Stromal cell of bone marrow (primary cell): ENCODE measurements at places on chromosomes 3 and 15.

DNA sequence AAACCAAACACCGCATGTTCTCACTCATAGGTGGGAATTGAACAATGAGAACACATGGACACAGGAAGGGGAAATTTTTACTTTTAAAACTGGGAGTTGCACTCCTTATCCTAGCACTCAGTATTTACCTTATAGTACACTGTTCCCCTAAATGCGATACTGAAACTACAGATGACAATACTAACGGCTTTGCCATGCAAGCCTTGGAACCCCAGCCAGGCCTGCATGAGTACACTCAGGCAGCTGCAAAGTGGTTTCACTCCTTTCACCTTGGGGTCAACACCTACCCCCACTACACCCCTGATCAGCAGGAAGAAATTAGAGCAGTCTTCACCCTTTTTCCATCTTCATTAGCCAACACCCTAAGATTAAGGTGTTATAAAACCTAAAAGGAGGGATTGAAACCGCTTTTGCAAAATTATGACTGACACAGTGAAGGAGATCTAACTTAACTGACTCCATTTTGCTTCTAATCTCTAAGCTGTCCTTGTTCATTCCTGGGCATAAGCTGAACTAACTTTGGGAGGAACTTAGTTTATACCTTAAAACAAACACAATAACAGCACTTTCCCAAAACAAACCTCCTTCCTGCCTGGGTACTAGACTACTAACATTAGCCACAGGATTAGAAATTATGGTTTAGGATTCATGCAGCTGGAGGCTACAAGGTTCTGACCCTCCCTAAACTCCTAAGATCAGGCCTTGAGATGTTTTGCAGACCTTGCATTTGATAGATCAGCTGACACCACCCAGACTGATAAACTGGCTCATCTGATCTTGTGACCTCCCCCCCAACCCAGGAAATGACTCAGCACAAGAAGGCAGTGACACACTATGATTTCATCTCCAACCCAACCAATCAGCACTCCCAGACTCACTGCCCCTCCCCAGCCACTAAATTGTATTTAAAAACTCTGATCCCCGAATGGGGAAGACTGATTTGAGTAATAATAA, 452.1 kb upstream of the PPP2R3A start:
- peak; percentile 36 for DNase-seq

DNA sequence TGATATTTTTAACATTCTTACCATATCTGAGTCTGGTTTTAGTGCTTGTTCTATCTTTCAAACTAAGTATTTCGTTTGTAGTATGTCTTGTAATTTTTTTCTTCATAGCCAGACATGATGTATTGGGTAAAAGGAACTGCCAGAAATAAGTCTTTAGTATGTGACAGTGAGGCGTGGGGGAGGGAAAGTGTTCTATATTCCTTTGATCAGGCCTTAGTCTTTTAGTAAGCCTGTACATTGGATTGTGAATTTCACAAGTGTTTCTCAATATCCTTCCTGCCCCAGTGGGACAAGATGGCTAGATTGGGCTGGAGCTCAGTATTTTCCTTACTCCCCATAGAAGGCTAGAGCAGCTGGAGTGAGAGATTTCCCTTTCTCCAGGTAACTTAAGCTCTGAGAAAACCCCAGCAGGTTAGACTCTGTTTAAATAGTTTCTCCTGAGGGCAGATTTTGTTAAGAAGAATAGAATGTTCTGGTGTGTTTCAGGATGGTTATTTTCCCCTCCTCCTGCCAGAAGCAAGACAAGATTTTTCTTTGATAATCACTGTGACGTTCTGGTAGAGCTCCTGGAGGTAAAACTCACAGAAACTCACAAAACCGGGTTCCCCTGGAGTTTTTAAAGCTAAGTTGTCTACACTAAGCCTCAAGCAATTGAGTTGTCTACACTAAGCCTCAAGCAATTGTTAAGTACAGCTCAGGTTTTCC, 140.7 kb upstream of the ARPP21 start:
- DNase-seq = no peak

DNA sequence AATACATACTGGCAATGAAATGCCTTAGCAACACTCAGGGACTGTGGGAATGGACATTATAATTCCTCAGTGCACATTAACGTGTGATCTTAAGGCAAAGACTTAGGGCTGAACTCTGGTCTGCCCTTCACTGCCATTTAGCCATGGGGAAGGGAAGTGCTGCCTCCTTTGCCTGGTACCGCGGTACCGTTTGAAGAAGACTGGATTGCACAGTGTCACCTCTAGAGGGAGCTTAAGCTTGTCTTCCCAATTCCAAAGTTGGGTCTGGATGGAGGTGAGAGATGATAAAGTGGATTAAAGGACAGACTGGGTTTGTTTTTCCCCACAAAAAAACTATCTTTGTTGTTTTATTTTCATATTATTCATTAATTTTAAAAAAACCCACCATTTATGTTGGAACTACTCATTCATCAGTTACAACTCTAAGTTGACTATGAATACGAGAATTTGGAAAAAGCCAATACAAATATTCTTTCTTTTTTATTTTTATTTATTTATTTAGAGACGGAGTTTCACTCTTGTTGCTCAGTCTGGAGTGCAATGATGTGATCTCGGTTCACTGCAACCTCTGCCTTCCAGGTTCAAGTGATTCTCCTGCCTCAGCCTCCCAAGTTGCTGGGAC, 60.0 kb upstream of the SYN2 start:
- peak; percentile 1 for DNase-seq

GRCh38 chr3:126524429-126524988, 554 bp downstream of the CHST13 start:
- DNase-seq = no peak

DNA sequence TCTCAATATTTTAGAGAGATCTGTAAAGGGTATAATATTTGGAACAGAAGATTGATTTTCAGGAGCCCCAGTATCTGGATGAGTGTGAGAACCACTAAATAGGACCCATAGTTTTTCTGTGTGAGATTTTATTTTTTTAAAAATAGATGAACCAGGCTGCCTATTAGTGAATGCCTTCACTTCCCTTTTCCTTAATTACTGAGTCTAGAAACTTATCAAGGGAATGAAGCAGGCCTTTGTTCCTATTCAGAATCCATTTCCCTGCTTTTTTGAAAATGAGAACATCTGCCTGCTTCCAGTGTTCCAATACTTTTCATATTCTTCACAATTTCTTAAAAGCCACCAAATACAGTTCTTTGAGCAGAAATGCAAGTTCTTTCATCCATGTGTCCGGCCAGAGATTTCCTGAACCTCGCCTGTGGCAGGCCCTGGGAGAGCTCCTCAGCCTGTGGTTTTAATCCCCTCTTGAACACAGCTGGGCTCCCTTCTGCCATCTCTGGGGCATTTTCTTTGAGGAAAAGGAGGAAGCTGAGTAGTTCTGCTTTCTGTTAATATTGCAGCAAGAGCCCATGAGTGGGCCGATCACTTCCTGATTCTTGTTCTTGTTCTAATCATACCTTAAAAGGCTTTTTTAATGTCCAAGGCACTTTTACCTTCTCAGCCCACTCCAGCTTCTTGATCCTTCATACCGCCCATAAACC, 4.7 kb downstream of the EHD4 start:
- DNase-seq = no peak

DNA sequence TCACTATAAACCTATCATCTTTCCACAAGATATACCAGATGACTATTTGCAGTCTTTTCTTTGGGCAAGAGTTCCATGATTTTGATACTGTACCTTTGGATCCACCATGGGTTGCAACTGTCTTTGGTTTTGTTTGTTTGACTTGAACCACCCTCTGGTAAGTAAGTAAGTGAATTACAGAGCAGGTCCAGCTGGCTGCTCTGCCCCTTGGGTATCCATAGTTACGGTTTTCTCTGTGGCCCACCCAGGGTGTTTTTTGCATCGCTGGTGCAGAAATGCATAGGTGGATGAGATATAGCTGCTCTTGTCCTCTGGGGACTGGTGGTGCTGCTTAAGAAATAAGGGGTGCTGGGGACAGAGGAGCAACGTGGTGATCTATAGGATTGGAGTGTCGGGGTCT, 33.8 kb downstream of the CHDH start:
- DNase-seq = no peak

GRCh38 chr3:188152660-188153436, 1.1 kb upstream of the LPP start:
- DNase-seq = no peak

DNA sequence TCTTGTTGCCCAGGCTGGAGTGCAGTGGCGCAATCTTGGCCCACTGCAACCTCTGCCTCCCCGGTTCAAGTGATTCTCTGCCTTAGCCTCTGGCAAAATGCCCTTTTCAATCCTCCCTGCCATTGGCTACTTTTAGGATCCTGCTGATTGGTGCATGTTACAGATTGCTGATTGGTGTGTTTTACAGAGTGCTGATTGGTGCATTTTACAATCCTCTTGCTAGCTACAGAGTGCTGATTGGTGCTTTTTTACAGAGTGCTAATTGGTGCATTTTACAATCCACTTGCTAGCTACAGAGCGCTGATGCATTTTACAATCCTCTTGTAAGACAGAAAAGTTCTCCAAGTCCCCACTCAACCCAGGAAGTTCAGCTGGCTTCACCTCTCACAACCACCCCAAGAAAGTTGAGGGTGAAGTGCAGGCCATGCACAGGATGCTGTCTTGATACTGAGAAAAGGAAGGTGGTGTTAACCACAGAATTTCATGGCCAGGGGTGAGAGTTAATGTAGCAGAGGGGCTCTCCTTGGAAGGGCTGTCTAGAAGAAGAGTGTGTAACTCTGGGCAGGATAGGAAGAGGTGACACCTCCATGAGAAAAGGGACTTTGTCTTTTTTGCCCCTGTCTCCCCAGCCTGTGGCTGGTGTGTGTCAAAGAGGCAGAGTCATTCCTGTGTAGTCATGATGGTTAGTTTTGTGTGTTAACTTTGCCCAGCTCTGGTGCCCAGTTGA, 145.9 kb downstream of the APBA2 start:
- DNase-seq = no peak

DNA sequence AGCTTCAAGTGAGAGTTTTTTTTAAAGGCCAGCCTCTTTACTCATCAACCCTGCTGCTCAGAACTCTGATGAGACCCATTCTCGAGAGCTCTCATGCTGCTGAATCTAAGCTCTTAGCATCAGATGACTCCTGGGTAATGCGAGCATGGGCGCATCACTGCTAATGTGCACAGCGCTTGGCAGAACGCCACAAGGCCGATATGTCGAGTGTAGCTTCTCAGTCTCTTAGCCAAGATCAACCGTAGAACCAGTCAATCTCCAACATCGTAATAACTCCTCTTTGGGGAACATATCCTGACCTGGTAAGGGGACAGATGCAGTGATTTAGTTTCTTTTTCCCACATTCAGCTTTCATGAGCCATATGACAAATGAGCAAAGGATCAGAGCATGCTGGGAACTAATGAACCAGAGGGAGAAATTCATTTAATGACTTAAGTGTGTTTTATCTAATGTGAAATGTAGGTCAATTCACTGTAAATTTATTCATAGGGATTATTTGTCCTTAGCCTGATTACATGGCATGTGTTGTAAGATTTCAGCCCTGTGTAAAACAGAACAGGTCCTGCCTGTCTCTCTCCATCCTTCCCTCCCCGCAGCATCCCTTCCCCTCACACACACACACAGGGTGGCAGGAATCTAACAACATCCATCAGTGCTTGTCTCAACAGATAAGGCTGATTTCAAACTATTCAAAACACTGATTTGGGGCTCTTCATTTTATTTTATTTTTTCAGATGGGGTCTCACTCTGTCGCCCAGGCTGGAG, 195.4 kb upstream of the C2CD4B start:
- DNase-seq = no peak

- DNase-seq = peak; percentile 81
Observed at GRCh38 chr3:178203165-178203564, 333.1 kb upstream of the KCNMB2 start.

GRCh38 chr3:128573160-128573559, 77.5 kb downstream of the RPN1 start:
- no peak for DNase-seq

DNA sequence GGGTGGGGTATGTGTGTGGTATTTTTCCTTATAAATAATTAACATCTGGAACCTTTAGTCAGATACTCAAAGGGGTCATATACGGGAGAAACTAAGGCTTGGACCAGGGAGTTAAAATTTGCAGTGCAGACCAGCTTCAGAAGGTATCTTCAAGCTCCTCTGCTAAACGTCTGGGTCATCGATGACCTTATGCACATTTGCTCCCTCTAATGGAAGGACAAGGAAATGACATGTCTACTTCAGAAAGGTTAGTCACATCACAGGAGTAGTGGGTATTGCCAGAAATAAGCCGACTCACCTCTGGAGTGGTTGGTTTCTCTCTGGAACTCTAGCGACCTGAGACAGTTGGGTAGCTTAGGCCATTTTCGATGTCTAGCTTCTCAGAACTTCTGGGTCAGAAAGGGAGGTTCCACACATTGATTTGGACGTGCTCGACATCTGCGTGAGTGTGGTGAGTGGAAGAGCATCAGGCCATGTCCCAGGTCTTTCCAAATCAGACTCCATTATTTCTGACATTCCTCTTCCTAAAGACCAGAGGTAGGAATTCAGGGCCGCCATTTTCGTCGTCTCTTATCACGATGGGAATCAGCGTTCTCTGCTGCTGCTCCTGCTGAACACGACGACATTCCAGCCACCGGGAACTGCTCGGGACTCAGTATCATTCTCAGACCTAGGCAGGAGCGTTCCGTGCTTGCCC, 31.8 kb upstream of the RASA2 start:
- DNase-seq = peak; percentile 65

- no peak for DNase-seq
Observed at GRCh38 chr3:144424606-144425005, 453.0 kb downstream of the DIPK2A start.

DNA sequence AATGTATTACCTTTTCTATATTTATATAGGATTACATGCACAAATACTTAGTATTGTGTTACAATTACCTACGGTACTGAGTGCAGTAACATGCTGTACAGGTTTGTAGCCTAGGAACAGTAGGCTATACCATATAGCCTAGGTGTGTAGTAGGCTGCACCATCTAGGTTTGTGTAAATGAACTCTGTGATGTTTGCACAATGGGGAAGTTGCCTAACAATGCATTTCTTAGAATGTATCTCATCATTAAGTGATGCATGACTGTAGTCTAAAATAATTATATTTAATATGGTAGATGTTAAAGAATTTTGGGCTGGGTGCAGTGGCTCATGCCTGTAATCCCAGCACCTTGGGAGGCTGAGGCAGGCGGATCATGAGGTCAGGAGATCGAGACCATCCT, 281.0 kb downstream of the KLF13 start:
- no peak for DNase-seq
